ENCODE measurements at places on chromosomes 5 and 9.

DNA sequence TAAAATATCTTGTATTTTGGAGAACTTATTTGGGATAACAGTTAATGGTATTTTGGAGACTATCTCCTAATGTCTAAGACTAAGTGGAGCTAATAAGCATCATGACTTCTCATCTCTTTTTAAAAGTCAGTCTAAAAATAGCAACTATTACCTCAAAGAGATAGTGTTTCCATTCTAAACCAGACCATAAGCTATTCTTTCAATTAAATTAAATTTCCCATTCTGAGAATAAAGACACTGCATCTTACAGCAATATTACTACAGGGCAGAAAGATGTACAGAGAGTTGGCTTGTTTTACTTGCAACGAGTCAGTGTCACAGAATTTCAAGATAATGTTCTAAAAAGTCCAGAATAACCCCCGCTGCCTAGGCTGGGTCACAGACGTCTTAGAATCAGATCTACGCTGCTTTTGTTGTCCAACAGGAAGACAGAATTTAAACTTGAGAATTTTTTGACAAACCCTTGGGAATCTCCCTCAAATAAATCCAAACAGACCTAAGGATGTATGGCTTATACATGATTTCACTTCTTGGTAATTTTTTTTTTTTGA, 98.9 kb downstream of the USP20 start:
- no peaks in the 10 kb centered on the region for H3K27me3 ChIP-seq
- H3K27ac ChIP-seq: peak overlapping the region; percentile 74
- no peak for DNase-seq
- H3K36me3 ChIP-seq: no peaks in the 10 kb centered on the region
- H3K4me1 ChIP-seq: peaks cover 9% of the 10 kb centered on the region
- H3K4me3 ChIP-seq: no peak overlapping the region

- no peak overlapping the region for H3K27ac ChIP-seq
- no peaks in the 10 kb centered on the region for H3K4me1 ChIP-seq
- no peaks in the 10 kb centered on the region for H3K27me3 ChIP-seq
- H3K36me3 ChIP-seq: no peaks in the 10 kb centered on the region
- no peak for DNase-seq
- no peak overlapping the region for H3K4me3 ChIP-seq
These were observed 30.1 kb downstream of the NIPSNAP3B start for GRCh38 chr9:104794070-104794469.

GRCh38 chr5:96222129-96222528, 210.9 kb downstream of the PCSK1 start:
- no peak for DNase-seq
- H3K27ac ChIP-seq: no peak overlapping the region
- H3K36me3 ChIP-seq: no peaks in the 10 kb centered on the region
- no peak overlapping the region for H3K4me3 ChIP-seq

DNA sequence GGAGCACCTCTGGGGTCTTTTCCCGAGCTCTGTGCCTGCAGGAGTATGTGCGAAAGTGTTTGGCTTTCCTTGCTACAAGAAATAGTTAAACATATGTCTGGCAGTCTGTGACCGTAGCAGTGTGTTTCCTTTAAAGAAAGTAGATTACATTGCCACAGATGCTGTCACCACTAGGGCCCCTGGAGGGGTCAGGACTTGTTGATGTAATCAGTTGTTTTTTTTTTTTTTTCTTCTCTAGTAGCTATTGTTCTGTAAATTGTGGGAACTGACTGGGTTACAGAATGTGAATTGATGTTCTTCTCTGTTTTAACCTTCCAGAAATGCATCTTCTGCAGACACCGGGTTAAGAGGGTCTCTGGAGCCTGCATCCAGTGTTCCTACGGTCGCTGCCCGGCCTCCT, 345.6 kb downstream of the KDM4C start:
- H3K4me1 ChIP-seq: no peaks in the 10 kb centered on the region
- H3K4me3 ChIP-seq: no peak overlapping the region
- DNase-seq: no peak
- H3K36me3 ChIP-seq: no peaks in the 10 kb centered on the region
- H3K27me3 ChIP-seq: no peaks in the 10 kb centered on the region

GRCh38 chr5:132428484-132429462, 59.3 kb downstream of the SLC22A5 start:
- peak overlapping the region; percentile 47 for H3K27ac ChIP-seq
- peaks cover 34% of the 10 kb centered on the region for H3K4me1 ChIP-seq
- no peak for DNase-seq
- H3K36me3 ChIP-seq: no peaks in the 10 kb centered on the region
- H3K4me3 ChIP-seq: no peak overlapping the region

DNA sequence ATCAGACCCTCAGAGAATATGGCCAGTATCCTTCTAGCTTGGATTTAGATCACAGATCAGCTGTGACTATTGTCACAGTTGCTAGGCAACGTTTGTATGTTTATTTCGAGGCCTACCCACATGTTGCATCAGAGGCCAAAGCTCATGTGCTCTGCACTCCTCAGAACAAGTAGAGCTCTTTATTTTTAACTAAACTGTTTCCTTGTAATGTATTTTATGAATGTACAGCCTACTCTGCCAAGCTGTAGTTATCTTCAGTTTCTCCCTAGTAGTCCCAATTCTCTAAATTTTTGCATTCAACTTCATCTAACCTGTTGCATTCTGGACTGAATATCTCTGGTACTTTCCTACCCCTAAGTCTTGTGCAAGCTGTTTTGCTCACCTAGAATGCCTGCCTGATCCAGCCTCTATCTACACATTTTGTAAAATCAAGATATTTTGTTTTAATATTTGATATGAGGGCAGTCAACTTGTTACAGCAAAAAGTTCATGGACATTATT, 52.8 kb downstream of the CAST start:
- DNase-seq: peak; percentile 52
- no peaks in the 10 kb centered on the region for H3K27me3 ChIP-seq
- H3K27ac ChIP-seq: peak overlapping the region; percentile 50
- H3K4me3 ChIP-seq: no peak overlapping the region
- H3K4me1 ChIP-seq: peaks cover 8% of the 10 kb centered on the region
- H3K36me3 ChIP-seq: no peaks in the 10 kb centered on the region

DNA sequence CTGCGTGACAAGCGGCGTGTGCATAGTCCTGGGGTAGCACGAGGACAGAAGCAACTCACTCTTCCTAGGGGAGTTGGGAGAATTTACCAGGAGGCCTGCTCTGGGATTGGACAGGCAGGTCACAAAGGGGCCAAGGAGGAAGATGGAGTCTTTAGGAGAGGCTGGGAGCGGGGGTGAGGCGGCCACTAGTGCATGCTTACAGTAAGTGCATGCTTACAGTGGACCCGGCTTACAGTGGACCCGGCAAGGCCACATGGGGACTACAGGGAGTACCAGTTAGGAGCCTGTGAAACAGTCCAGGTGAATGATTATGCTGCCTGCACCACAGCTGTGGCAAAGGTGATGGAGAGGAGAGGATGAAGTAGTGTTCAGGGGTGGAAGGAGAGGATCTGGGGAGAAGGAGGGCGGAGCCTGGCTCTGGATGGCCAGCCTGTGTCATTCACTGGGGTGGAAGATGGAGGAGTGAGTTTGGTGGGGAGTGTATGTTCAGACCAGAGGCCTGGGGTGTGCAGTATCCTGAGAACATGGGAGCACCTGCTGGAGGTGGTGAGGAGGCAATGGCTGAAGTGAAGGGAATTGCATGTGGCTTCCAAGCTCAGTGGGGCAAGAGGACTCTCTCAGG, 78.7 kb downstream of the CRB2 start:
- no peaks in the 10 kb centered on the region for H3K36me3 ChIP-seq
- H3K27ac ChIP-seq: no peak overlapping the region
- no peaks in the 10 kb centered on the region for H3K27me3 ChIP-seq
- no peaks in the 10 kb centered on the region for H3K4me1 ChIP-seq

GRCh38 chr9:128635266-128636023, 21.2 kb downstream of the DYNC2I2 start:
- DNase-seq: peak; percentile 85
- H3K36me3 ChIP-seq: no peaks in the 10 kb centered on the region
- peak overlapping the region; percentile 87 for H3K27ac ChIP-seq
- peaks cover 18% of the 10 kb centered on the region for H3K4me1 ChIP-seq
- H3K27me3 ChIP-seq: no peaks in the 10 kb centered on the region

DNA sequence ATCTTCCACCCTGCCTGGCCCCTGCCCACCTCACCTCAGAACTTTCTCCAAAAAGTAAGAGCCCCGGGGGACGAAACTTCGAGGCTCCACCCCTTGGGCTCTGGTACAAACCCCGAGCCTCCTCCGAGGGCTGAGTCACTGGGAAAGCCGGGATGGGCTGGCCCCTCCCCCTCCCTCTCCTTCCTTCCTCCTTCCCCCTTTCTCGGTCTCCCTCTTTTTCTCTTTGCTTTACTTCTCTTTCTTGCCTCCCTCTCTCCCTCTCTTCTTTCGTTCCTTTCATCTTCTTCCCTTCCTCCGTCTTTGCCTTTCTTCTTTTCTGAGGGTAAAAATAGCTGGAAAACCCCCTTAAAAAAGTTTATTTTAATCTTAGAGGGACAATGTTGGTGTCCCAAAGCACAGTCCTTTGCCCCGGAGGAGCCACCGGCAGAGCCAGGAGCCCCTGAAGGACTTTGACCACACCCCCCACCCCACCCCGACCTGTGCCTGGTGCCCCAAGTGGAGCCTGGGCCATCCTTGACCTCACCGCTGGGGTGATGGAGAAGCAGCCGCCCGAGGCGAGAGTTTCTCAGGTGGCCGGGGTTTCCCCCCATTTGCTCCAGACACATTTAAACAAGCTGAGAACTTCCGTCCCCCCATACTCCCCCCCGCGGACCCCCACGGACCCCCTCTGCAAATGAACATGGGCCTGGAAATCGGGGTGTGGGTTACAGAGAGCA, 5.7 kb upstream of the NOTCH1 start:
- peak overlapping the region; percentile 6 for H3K4me3 ChIP-seq
- DNase-seq: peak; percentile 90
- peaks cover 7% of the 10 kb centered on the region for H3K4me1 ChIP-seq

- H3K36me3 ChIP-seq: no peaks in the 10 kb centered on the region
- no peaks in the 10 kb centered on the region for H3K4me1 ChIP-seq
- no peak overlapping the region for H3K4me3 ChIP-seq
- no peak for DNase-seq
- H3K27me3 ChIP-seq: no peaks in the 10 kb centered on the region
These were observed 984.5 kb upstream of the CDH18 start for GRCh38 chr5:20972419-20972925.

DNA sequence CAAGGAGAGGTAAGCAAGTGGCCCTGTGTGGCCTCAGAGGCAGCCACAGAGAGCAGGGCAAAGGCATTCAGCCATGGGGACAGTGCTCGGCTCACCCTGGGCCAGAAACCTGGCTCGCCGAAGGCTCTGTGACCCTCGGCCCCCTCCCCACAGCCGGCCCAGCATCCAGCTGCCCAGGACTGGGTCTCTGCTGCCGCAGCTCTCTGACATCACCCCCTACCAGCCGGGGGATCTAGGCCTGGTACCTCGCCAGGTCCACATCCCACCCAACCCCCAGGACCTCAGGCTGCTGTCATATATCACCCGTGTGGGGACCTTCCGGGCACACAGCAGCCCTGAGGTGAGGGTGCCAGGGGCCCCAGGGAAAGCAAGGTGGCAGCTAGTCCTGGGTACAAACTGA, 2.6 kb downstream of the PTRH1 start:
- no peak overlapping the region for H3K27ac ChIP-seq
- H3K4me3 ChIP-seq: no peak overlapping the region
- no peaks in the 10 kb centered on the region for H3K36me3 ChIP-seq
- no peak for DNase-seq
- H3K27me3 ChIP-seq: no peaks in the 10 kb centered on the region

DNA sequence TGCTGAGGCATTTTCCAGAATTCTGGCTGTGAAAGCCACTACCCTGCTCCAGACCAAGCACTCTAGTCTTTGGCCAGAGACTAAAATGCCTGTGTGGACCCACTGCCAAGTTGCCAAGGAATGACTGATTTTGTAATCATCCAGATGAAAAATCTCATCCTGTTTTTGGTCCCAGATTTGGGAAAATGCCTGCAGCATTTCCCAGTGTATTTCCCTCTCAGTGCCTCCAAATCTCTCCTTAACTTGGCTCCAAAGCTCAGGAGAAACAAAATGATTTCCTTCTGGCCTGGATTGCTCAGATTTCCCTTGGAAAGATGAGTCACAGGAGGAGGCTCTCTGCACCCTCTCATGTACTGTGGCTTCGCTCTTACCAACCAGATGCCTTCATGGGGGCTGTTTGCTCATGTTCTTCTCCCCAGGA, 335.2 kb upstream of the TARS1 start:
- no peak overlapping the region for H3K4me3 ChIP-seq
- H3K4me1 ChIP-seq: no peaks in the 10 kb centered on the region
- H3K27me3 ChIP-seq: no peaks in the 10 kb centered on the region
- DNase-seq: no peak
- no peak overlapping the region for H3K27ac ChIP-seq

GRCh38 chr5:52624291-52624690, 163.4 kb upstream of the ITGA1 start:
- H3K27ac ChIP-seq: no peak overlapping the region
- no peaks in the 10 kb centered on the region for H3K36me3 ChIP-seq
- no peaks in the 10 kb centered on the region for H3K4me1 ChIP-seq
- no peaks in the 10 kb centered on the region for H3K27me3 ChIP-seq
- DNase-seq: no peak
- H3K4me3 ChIP-seq: no peak overlapping the region

GRCh38 chr9:114504341-114505186, 709 bp downstream of the WHRN start:
- H3K36me3 ChIP-seq: no peaks in the 10 kb centered on the region
- no peaks in the 10 kb centered on the region for H3K4me1 ChIP-seq

DNA sequence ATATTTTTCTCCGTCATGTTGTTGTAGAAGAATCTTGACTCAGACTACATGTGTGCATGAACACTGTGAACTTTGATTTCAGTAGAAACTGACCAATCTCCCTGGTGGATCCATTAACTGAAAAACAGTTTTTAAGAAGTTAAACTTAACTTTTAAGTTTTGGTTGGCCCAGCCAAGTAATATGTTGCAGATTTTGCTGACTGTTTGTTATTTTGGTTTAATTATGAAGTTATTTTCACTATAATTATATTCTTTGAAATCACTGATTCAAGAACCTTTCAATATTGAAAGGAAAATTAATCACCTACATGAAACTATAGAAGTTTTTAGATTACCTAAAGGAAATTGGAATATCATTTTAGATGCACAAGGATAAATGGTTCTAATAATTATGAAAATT, 373.6 kb upstream of the COX7C start:
- no peak for DNase-seq
- H3K27me3 ChIP-seq: no peaks in the 10 kb centered on the region
- no peaks in the 10 kb centered on the region for H3K36me3 ChIP-seq
- H3K4me3 ChIP-seq: no peak overlapping the region
- H3K27ac ChIP-seq: no peak overlapping the region

Measured in uterus (tissue), 4 donors.